ENCODE measurements at places on chromosomes 3 and 15.
A peak's percentile ranks its signal among the peaks of the same experiment; 100 is the strongest.

- DNase-seq: no peak
Observed at GRCh38 chr3:104436506-104436905, 930.2 kb upstream of the ALCAM start.

GRCh38 chr15:68114356-68114755 lies 60.2 kb downstream of the PIAS1 start:
- DNase-seq: no peak

DNA sequence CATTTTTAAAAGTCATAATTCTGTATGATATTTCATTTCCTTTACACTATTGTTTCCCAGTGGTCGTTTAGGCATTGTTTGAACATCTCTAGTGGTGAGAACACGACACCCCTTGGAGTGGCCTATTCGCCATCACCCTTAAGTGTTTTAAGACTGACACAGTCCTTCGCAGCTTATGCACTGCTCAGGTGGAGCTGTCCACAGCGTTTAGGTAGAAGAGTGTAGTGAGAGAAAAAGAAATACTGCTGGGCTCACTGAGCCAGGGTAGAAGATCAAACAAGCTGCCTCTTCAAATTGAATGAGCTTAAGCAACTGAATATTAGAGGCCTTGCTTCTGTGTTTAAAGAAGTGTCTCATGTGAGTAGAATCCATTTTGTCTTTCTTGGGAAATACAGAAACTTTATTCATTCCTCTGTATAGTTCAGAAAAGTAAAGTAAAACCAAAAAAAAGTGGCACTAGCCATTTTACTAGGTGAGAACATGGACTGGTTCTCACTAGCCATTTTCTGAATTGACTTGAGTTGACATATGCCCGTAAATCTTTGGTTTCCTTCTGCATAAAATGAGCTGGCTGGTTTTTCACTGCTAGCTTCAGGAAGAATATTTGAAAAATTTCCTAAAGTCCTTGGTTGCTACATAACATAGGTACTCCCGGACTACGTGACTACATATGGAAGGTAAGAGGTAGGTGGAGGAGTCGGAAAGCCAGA lies 155.9 kb downstream of the P3H2 start:
- DNase-seq: no peak

GRCh38 chr3:126554560-126555525 lies 3.9 kb downstream of the C3orf22 start:
- DNase-seq: peak; percentile 7

DNA sequence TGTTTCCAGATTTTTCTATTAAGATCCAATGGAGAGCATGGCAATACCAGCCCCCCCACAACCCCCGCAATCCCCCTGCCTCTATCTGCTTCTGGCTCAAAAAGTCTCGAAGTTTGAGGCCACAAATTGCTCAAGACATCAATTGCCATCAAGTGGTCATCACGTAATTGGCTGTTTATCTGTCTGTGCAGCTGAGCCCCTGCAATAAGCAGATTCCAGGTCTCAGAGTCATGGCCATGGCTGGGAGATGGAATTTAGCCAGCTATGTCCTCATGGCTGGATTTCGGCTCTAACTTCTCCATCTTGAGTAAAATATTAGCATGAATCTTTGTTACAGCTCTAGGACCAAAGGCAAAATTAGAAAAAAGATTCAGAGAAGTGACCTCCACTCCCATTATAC lies 22.7 kb downstream of the SSUH2 start:
- no peak for DNase-seq

- DNase-seq: no peak
Observed at GRCh38 chr3:59796456-59796855, 746.6 kb upstream of the CFAP20DC start.

GRCh38 chr15:79516155-79516554 lies 84.0 kb downstream of the MINAR1 start:
- no peak for DNase-seq

DNA sequence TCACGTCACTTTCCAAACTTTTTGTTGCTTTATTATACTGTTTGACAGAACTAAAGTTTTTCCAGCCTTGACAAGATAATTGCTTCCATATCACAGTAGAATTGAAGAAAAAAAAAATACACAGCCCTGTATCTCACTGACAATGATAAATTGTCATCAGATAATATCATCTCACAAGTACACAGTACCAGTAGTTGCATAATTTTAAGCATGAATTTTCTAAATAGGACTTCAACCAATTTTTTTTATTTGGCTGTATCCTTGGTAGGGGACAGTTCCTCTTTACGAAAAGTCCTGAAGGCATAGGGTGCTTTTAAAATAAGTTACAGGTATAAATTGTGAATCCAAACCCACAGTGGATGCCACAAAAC lies 230.7 kb downstream of the ATP8B4 start:
- no peak for DNase-seq

DNA sequence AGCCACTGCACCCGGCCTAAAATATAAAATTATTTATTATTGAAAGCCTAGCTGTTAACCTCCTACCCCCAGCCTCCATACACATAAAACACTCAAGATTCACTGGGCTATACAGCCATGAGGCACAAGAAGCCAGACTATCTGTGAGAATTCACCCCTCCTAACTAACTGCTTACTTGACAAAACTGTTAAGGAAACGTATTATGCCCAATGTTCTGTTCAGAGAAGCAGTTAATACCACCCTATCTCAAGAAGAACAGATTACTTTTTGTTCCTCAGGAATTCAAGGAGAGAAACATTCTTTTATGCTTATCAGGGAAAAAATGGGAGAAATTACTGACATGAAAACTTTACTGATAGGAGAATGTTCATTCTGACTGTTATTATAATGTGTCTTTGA lies 144.1 kb downstream of the BBX start:
- no peak for DNase-seq

DNA sequence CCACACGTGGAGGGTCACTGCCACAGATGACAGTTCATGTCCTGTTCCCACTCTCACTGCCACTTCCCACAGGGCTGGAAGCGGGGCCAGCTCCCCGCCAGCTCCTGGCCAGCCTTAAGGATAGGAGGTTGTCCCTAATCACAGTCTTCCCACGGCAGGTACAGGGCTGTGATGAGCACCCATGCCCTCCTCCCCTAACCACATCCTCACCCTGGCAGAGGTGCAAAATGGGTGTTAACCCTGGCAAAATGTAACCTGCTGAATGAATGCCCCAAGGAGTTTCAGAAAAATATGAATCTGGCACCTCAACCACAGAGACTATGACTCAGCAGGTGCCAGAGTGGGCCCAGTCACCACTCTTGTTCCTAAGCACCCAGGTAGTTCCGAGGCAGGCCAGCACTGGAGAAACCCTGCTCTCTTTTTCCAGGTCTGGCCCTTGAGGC lies 185.1 kb upstream of the TPM1 start:
- DNase-seq: no peak

- DNase-seq: no peak
Observed at GRCh38 chr3:76941376-76941775, 98.5 kb upstream of the ROBO2 start.

All from progenitor cell of endocrine pancreas (in vitro differentiated cells).